ENCODE measurements at places on chromosomes 12 and 14.

GRCh38 chr14:47276931-47277330, 398.5 kb downstream of the MDGA2 start:
- no peak for DNase-seq

GRCh38 chr14:75720116-75720515, 59.1 kb downstream of the TTLL5 start:
- no peak for DNase-seq

- no peak for DNase-seq
Measured at GRCh38 chr14:67971627-67972625, 152.3 kb downstream of the RAD51B start.

GRCh38 chr12:118377021-118377883, 897 bp downstream of the SUDS3 start:
- no peak for DNase-seq

DNA sequence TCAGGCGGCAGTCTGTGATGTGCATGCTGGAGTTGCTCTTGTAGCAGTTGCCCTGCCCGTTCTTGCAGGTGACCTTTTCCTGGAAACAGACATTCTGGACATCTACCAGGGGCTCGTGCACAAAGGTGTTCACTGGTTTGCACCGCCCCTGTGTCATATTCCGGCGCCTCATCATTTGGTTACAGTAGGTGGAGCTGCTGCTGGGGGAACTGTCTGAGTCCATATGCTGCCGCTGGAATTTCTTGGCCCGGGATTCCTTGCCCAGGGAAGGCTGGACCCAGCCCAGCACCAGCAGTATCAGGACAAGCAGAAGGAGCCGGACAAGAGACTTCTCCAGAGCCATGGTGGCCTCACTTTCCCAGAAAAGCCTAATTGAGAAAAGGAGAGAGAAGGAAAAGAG, 918 bp downstream of the RNASE1 start:
- peak; percentile 45 for DNase-seq

GRCh38 chr12:105064564-105065178, 19.6 kb downstream of the ALDH1L2 start:
- no peak for DNase-seq

DNA sequence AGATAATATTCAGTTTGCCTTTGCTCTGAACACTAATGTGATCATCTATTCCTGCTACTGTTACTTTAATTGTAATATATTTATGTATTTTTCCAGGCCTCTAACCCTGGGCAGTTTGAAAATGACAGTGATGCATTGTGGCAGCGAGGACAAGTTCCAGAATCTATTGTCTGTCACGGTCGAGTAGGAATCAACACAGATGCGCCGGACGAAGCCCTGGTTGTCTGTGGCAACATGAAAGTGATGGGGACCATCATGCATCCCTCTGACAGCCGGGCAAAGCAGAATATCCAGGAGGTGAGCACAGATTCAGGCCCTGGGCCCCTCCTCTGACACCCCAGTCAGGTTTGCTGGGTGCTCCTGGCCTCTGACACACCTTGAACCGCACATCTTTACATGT, 78.5 kb downstream of the MYRFL start:
- no peak for DNase-seq

DNA sequence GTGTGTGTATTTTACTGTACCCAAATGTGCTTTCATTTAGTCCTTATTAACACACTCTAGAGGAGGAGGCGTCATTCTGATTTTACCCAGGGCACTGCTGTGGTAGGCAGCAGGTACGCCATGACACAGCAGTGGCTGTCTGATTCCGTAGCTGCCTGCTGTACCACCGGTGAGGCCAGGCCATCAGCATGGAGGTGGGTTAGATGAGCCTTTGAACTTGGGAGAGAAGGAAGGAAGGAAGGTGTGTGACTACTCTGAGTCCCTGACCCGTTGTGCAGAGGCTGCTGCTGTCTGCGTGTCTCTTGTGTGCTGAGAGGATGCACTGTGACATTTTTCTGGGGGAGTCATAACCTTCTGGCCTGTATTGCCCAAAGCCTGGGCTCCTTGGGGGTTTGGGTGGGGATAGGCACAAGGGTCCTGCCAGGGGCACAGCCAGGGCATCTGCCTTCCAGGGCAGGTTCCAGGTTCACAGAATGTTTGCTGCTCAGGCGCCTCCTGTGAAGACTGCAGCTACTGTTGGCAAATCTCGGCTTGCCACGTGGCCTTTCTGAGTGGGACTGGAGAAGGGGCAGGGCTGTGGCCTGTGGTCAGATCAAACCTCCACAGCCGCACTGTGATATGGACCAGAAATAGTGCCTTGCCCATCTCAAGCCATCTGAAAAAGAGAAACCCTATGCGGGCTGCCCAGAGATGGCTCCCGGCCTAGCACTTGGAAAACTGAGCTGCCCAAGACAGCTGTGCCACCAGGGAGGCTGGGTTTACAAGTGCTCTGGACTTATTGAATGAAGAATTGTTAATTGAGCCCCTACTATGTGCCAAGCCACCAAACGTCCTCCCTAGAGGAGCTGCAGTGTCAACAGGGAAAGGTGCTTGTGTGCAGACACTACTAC, 47.1 kb downstream of the MLXIP start:
- no peak for DNase-seq

- no peak for DNase-seq
Measured at GRCh38 chr12:121611306-121611705, 15.0 kb upstream of the ORAI1 start.
